ENCODE measurements at places on chromosomes 2 and 18.

GRCh38 chr2:142673836-142674235, 203.6 kb upstream of the KYNU start:
- no peak for DNase-seq

DNA sequence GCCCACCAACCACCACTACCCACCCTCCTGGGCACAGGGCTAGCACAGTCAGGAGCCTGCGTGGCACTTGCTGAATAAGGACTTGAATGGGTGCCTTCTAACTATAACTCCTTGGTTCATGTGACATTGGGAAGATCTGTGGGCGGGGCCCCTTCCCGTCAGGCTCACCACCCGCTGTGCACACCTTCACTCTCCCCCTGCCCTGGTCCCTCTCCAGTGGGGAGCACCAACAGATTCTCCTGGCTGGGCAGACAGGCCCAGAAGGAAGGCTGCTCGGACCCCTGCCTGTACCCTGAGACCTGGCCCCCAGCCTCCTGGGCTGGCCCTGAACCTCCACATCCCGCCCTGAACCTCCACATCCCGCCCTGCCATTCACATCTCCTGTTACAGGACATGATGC, 33.4 kb upstream of the POMC start:
- DNase-seq: no peak

DNA sequence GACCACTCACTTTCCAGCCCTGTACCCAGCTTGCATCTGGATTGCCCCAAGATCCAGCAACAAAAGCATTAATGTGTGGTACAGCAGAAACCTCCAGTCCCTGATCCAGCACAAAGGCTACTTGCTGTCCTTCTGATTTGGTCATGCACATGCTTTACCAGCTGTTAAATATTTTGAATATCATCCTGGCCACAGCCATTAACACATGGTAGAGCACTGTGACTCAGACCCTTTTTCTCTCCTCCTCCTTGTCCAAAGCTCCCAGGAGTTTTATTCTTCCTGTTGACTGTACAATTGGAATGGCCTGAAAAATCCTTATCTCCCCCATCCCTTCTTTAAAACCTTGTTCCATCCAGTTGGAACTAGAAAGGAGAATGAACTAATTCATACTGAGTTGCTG, 419.7 kb upstream of the TNP1 start:
- no peak for DNase-seq

DNA sequence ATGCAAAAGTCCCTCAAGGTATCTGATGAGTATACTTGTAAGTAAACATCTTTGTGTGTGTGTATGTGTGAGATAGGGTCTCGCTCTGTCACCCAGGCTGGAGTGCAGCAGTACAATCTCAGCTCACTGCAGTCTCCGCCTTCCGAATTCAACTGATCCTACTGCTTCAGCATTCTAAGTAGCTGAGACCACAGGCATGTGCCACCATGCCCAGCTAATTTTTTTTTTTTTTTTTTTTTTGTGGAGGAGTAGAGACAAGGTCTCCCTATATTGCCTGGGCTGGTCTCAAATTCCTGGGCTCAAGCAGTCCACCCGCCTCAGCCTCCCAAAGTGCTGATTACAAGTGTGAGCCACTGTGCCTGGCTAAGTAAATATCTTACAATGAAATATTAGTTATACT, 23.2 kb downstream of the ADAM17 start:
- no peak for DNase-seq

- no peak for DNase-seq
Measured at GRCh38 chr2:234969306-234970098, 17.7 kb downstream of the SH3BP4 start.

DNA sequence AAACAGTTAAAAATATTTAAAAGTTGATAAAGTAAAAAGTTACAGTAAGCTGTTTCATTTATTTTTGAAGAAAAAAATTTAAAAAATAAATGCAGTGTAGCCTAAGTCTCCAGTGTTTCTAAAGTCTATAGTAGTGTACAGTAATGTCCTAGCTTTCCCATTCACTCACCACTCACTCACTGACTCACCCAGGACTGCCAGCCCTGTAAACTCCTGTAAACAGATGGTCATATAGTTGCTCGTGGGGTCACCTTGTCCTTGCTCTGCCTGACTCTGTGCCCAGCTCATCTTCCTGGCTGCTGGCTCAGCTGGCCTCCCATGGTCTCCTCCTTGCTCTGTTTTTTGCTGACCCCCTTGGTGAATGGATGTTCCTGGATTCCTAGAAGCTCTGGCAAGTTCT, 180.3 kb downstream of the VAPA start:
- DNase-seq: no peak

GRCh38 chr2:101597347-101597944, 100.1 kb upstream of the MAP4K4 start:
- DNase-seq: no peak

DNA sequence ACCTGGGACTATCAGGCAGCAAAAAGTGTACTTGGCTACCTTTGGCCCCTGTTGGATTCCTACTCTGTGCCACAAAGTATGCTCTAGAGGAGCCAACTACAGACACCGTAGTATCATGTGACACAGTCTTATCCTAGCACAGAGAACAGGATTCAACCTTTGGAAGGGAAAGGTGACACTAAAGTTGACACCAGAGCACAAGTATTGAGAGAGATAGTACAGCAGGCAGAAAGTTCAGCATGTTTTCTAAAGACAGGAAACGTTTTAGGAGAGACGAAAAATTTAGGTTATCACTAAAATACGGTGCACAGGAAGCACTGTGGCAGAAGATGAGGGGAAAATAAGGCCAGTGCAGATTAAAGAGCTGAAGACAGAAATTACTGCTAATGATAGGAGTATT, 18.6 kb downstream of the SMAD2 start:
- DNase-seq: no peak

- DNase-seq: no peak
Measured at GRCh38 chr18:65347446-65347845, 403.4 kb upstream of the CDH7 start.

DNA sequence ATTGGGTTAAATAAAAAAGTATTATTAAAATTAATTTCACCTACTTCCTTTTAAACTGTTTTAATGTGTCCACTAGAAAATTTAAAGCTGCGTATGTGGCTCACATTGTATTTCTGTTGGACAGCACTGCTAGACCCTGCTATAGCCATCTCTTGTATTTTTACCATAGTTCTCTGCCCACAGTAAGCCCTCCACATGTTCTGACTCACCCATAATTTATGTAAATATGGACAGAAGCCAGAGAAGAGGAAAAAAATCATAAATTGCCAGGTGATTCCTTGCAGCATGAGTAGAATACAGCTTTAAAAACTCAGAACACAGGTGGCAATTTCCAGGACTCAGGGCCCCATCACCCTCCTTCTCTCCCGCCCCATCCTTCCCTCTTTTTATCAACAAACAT, 142.4 kb upstream of the MEX3C start:
- no peak for DNase-seq

DNA sequence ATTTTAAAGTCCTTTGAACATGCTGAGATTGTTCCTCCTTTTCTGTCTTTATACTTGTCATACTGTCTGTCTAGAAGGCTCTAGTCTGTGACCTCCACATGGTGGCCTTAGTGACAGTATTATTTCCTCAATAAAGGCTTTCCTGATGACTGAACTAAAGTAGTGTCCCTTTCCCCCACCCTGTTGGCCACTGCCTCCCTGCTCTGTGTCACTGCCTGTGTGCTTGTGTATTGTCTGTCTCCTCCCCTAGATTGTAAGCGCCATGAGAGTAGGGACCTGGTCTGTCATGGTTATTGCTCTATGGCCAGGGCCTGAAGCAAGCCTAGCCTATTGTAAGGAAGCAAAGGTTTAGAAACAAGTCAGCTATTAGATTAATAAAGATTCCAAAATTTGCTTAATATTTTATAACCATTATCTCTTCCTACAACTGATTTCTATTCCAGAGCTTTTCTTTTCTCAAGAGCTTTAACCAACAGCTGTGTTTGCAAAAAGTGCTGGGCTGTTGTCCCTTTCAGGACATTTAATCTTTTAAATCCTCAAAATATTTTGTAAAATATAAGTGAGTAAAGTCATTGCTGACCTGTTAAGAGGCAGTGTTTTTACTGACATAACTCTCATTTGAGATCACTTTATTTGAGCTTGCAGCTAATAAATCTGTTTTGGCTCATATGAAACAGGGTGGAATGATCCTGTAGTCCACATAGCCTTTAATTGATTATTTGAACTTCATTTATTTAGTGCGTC, 35.5 kb downstream of the DIS3L2 start:
- DNase-seq: no peak

- DNase-seq: no peak
Measured at GRCh38 chr2:239229545-239230279, 171.1 kb downstream of the HDAC4 start.

DNA sequence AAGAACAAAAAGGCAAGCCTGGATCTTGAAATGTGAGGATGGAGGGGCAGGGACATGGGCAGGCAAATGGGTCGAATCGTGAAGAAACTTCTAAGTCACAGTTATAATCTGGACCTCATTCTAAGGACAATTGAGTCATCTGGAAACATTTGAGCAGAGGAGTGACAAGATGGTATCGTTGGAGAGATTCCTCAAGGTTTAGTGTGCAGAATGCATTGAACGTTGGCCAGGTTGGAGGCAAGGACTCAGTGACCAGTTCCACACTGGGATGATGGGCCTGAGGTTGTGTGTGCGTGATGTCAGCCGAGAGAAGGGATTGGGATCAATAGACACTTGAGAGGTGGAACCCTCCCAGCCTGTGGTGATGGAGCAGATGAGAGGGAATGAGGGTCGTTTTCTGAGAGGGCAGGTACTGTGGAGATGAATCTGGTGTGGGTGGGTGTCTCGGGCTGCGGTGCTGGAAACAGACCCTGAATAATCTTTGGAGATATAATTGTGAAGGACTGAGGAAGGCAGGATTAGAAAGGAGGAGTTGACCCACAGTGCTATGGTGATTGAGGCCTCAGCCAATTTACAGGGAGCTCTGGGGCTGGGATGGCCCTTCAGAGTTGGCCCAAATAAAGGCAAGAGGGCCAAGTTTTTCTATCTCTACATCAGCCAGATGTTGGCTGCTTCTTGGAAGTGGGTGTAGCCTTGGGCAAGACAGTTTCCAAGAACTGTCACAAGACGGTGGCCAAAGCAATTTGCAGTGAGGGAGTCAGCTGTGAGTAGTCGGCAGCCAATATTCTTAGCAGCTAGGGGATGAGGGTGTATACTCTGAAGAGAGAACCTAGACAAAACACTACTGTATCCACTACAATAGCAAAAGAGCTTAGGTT, 5.8 kb upstream of the ZNF532 start:
- no peak for DNase-seq

DNA sequence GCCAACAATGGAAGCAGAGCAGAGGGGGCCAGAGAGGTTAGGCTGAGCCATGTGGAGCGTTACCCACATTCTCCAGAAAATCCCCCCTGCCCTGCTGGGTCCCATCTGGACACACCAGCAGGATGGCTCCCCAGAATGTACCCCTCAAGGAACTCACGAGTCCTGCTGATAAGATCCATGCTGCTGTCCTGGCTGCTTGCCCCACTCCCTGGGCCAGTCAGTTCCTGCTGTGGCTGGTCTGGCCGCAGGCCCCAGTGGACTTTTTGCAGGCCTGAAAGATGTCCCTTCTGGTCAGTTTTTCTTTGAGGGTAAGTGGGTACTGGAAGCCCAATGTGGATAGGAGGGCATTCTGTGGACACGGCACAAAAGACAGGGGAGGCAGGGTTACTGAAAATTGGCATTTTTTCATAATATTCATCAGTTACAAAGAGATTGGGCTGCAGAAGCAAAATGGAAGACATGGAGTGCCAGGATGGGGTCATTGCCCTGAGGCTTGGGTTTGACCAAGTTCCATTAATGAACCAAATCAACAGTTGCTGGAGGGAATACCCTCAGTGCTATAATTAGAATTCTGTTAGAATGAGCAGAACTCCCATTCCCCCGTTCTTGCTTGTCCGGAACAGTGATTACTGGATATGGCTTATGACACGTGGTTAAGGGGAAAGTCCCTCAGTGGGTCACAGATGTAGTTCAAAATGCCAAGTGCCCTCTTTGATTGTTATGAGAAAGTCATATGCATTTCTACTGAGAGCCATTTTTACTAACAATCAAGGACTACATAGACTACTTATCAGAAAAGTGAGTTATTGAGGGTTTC, 38.7 kb downstream of the SLC4A5 start:
- DNase-seq: no peak

GRCh38 chr2:207055257-207055656, 110.5 kb downstream of the KLF7 start:
- DNase-seq: no peak

GRCh38 chr2:99422599-99422998, 67.2 kb downstream of the REV1 start:
- no peak for DNase-seq

DNA sequence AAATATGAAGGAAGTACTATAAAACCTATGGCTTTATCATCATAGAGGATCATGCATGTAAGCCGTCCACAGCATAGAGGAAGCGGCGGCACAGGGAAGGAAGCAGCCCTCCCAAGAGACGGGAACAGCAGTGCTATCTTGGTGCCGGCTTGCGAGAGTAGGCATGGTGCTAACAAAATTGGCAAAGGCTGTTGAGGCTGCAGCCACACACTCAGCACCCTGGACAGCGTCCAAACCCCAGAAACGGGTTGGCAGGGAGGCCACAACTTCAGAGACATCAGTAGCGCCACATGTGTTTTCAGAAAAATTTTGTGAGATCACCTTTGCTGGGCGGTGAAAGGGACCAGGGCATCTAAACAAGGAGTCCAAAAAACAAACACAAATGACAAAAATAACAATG, 37.7 kb downstream of the NETO1 start:
- DNase-seq: no peak

GRCh38 chr18:649341-649740, 8.1 kb upstream of the TYMS start:
- DNase-seq: no peak

GRCh38 chr2:145015561-145015960, 495.6 kb upstream of the ZEB2 start:
- DNase-seq: no peak

DNA sequence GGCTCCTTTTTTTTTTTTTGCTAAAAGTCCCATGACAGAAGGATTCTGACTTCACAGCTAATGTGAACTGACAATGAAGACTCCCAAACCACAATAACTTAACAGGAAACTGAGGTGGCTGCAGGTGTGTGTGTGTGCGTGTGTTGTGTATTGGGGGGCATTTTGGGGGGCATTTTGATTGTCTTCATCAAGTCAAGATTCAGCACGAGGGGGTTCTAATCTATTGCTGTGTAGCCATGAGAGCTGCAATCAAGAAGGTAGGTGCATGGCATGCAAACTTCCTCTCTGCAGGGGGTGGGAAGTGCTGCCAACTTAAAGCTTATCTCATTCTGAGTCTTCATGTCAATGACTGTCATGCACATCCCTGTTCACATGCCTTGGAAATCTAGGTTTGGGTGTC, 25.2 kb downstream of the SPRED2 start:
- no peak for DNase-seq

- DNase-seq: no peak
Measured at GRCh38 chr2:172021955-172022354, 22.2 kb downstream of the METAP1D start.

Measured in omental fat pad (tissue), 4 donors.